ENCODE measurements at places on chromosomes 5 and 9.

- DNase-seq: no peak
Measured at GRCh38 chr5:82160948-82161347, 117.2 kb downstream of the RPS23 start.

DNA sequence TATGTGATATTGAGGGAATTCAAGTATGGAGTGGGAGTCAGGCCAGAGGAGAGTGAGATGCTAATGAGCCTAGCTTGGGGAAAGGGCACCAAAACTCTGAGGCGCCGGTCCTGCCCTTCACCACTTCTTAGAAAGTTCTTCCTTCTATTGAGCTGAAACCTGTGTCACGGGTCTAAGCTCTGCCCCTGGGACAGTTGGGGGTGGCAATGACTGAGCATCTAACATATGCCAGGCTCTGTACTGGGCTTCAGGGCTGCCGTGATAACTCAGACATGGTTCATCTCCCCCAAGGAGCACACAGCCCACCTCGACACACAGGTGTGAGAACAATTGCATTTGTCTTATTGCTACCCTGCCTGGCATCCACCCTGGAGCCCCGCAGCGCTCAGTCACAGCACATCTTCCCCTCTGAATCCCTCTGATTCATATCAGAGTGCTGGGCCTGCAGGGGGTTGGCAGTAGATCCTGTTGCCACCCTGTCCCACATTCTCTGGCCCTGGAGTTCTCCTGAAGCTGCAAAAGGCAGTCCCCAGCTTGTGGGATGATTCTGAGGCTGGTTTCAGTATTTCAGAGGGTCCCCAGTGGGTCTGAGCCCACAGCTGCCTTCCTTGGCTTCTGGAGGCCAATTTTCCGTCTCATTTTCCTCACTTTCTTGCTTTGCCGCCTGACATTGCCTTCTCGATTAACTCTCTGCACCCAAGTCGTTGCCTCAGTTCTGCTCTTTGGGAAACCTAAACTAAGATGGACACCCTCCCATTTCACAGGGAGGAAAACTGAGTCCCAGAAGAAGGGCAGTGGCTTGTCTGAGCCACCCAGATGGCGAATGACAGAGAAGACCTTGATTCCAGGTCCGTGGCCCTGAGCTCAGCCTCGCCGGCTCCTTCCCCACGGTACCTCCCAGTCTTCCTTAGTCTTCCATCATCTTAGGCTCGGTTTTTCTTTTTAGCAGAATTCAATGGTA, 42.5 kb downstream of the ALG2 start:
- no peak for DNase-seq

- DNase-seq: no peak
Measured at GRCh38 chr5:175920231-175920811, 47.8 kb downstream of the THOC3 start.

DNA sequence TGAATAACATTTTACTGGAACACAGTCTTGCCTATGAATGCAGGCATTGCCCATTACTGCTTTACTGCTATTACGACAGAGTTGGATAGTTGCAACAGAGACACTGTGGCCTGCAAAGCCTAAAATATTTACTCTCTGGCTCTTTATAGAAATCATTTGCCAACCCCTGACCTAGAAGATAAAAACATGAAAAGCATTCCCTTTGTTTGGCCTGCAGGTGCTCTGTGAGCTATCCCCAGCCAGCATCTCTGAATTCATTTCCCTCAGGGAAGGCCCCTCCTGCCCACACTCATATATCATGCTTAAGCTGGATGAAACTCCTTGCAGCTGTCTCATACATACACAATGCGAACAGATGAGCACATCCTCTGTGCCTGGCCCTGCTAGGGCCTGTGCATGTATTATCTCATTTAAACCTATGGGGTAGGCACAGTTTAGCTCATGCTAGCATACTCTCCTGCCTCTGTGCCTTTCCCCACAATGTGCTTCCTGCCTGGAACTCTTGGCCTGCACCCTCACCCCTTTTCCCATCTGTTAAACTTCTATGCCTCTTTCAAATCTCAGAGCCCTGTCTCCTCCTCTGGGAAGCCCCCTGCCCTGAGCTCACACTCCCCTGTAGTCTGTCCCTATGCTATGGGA, 193.1 kb downstream of the PAX5 start:
- DNase-seq: no peak

DNA sequence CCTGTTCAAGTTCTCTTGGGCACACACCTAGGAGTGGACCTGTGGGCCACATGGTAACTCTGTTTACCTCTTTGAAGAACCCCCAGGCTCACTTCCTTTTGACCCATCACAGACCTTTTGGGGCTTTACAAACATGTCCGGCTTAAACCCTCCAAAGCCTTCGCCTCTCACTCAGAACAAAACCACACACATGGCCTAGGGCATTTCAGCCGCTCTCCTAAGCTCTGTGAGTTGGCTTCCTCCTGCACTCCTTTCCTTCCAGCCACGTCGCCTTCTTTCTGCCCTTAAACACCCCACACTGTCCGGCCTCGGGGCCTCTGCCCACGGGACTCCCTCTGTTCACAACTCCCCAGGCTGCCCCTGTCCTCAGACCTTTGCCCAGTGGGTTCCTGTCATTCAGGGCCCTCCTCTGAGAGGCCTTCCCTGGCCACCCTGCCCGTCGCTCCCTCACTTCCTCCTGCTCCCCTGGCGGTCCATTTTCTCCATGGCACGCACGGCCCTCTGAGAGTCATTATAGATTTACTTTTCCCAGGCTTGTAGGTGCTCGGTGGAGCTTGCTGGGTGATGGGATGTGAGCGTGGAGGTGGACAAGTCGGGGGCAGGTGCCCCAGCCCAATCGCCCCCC, 1.9 kb downstream of the DOK3 start:
- DNase-seq: no peak

DNA sequence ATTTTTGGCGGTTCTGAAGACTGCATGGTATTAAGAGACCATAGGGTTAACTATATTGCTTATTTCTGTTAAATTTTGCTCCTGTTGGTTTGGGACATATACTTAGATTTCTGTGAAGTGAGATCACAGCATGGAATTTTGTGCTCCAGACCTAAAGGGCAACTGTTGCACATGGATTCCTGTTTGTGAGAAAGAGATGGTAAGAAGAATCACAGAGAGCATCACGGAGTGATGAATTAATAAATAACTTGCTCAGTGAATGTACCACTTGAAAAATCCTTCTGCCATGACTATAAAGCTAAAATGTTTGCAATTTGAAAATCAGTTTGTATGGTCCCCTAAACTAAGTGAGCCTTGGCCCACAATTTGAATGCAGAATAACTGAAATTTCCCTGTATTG, 4.5 kb downstream of the PSAT1 start:
- DNase-seq: no peak

DNA sequence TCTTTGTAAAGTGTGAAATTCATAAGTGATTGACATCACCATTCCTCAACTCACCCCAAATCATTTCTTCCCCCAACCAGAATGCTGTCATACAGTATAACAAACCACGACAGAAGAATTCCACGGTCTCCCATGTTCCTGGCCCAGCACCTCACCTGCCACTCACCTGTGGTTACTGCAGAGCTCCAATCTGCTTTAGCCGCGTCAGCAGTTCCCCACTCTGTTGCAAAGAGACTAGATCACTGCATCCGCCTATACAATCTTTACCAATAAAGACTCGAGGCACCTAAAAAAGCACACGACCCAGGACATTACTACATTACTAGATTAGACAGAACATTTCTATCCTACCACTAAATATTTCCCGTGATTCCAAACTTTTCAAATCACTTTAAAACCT, 6.2 kb downstream of the GLRX start:
- DNase-seq: no peak

DNA sequence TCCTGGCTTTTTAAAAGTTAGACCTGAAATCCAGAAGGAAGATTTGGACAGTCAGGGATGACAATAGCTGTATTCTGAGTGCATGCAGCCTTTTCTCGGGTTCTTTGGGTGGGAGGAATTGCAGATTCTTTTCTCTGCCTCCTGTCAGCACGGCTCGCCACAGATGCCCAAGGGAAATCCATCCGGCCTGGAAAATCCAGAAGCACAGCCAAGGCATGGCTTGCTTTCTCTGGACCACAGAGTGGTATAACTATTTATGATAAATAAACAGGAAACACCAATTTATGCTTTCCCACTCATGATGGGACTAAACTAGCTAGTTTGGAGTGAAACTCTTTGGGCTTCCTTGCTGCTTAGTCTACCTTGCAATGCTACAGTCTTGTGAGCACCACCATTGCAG, 59.1 kb downstream of the C9orf152 start:
- DNase-seq: no peak

DNA sequence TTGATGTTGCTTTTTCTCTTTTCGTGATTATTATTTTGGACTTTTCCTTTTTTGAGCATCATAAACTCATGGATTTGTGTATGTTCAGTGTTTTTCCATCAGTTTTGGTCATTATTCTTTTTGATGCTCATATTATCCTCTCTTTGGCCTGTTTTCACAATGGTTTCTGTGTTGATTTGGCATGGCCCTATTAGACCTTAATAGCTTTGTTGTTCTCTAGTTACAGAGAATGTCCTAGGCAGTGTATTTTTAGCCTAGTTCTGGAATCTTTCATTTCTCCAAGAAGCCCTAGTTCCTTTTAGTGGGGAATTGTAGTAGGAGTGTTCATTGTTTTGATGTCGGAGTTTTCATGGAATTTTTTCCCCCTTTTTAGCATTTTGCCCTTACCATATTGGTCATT, 41.3 kb upstream of the ROPN1L start:
- DNase-seq: no peak

DNA sequence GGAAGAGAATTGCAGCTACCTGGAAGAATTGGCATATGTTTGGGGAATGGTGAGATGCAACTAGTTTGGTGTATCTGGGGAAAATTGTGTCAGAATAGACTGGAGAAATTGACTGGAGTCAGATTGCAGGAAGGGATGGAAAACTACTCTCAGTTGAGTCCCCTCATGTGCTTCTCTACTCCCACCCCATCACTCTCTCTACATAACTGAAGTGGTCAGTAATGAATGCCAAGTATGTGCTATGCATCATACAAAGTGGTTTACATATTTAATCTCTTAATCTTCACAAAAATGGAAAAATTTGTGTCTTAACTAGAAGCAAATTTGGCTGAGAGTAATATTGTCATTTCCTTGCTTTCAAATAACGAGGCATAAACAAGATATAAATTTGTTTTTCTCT, 146.4 kb upstream of the TNC start:
- DNase-seq: no peak

GRCh38 chr5:137506296-137506695, 7.2 kb upstream of the SPOCK1 start:
- DNase-seq: no peak

DNA sequence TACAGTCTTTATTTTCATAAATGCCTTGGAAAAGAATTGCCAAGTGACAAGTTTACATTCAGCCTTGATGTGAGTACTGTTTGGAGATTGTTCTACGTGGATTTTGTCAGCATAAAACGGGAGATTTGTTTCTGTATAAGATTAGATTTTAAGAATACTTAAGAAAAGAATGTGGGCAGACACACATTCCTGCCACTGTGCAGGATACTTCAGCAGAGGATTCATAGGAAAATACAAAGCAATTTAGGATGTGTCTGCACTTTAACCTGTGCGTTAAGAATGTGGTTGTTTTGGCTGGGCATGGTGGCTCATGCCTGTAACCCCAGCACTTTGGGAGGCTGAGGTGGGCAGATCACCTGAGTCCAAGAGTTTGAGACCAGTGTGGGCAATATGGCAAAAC, 37.2 kb downstream of the GPR107 start:
- no peak for DNase-seq

- DNase-seq: no peak
Measured at GRCh38 chr5:14064841-14065240, 78.3 kb upstream of the TRIO start.

DNA sequence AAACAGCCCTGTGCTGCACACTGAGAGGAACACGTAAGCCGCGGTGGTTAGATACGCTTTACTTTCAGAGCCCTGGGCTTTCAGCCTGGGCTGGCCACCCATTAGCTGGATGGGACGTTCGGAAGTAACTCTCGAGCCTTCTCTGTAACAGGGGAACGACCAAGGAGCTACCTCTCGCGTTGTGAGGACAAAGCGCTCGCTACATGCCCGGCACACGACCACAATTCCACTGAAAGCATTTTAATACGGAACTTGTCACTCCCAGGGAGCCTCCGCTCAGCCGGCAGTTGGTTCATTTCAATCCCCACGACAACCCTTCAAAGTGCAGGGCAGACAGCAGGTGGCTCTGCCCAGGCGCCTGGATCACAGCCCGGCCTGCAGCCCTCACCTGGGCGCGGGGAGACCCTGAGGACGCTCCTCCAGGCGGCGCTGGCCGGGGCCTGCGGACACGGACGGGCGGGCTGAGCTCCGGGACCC, 368 bp downstream of the SURF1 start:
- no peak for DNase-seq

- DNase-seq: no peak
Measured at GRCh38 chr9:89732295-89732938, 127.6 kb downstream of the GADD45G start.

GRCh38 chr9:110351009-110351467, 13.4 kb upstream of the TXNDC8 start:
- DNase-seq: no peak

- DNase-seq: no peak
Measured at GRCh38 chr9:136648751-136649150, 14.0 kb upstream of the EGFL7 start.

DNA sequence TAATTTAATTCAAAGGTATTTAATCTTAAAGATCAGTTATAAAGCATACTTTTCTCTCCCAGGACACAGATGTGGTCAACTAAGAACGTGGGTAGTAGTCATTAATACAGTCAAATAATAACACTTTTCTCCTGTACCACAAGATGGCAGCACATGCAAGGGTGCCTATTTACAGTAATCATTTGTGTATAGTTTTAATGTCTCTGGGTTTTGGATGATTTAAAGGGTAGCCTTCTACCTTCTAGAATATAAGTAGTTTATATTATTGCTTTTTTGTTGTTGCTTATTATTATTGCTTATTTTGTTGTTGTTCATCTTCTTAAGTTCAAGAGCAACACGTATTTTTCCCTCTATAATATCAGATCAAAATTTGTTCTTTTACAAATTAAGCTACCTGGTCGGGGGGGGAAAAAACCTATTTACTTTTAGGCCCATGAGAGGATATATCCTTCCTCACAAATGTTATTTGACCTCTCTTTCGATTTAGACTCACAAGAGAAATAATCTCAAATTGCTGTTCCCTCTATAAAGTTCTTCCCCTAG, 59.6 kb upstream of the SLC27A6 start:
- DNase-seq: no peak

- DNase-seq: no peak
Measured at GRCh38 chr9:96169901-96170300, 132.1 kb downstream of the HSD17B3 start.

- no peak for DNase-seq
Measured at GRCh38 chr5:155969537-155969936, 357.4 kb upstream of the SGCD start.

GRCh38 chr5:143968071-143968878, 156.3 kb downstream of the HMHB1 start:
- no peak for DNase-seq

GRCh38 chr5:178895615-178896571, at the start of gene ZFP2:
ZFP2 (plus strand) TSS chr5:178895913; CDS start chr5:178931314, 35,401 bp downstream.
- DNase-seq: no peak

DNA sequence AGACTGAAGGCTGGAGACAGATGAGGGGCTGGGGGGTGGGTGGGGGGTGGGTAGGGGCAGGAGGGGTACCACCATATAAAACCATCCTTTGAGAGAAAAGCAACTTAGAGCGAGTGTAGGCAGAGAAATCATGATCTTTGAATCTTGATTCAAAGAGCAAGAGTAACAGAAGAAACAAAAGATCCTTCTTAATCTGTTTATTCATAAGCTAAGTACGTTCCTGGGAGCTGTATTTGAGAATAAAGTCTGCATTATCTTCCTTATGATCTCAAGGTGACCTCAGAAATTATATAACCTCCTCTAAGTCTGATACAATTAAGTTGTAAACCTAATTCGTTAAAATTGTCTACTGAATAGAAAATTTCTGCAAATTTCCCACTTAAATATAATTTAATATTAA, 558.8 kb downstream of the NR2F1-AS1 start:
- no peak for DNase-seq
